ENCODE measurements at places on chromosomes 7 and 10. TPM values are rescaled to one million over a fixed set of nuclear protein-coding genes. Genes with fewer than 3 reads are reported as not detected.

GRCh38 chr10:43170491-43170890, 32.2 kb downstream of the CSGALNACT2 start:
- DNase-seq, result no peak

- DNase-seq, result no peak
Observed at GRCh38 chr7:106522696-106523095, 138.3 kb downstream of the CCDC71L start.

DNA sequence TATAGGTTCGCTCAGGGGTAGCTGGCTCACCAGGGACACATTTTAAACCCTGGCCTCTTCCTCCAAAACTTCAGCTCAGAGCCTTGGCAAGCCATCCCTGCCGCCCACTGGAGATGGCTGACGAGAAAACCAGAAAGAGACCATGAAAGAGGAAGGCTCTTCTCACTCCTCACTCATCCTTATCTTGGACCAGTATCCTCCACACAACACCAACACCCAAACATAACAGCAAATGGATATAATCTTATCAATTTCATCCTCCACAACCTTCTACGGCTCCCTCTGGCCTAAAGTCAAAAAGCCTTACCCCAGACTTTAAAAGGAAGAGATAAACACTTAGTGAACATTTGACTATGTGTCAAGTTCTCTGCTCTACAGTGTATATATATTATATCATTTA, 26.9 kb downstream of the DLG5 start:
- no peak for DNase-seq

DNA sequence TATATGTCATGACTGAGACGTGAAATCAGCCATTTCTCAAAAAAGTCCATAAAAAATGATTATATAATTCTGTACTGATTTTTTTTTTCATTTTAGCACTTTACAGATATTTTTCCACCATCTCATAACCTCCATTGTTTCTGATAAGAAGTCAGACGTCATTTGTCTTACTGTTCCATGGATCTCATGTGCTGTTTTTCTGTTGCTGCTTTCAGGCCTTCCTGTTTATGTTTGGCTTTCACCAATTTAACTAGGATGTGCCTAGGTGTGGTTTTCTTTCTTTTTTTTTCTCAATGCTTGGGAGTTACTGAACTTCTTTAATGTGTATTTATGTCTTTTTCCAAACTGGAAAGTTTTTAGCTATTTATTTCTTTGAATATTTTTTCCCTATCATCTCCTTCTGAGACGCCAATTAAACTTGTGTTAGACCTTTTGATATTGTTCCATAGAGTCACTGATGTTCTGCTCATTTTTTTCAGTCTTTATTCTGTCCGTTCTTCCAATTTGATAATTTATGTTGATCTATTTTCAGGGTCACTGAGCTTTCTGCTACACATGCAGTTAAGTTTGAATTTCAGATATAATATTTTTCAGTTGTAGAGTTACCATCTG, 43.3 kb downstream of the TAF3 start:
- DNase-seq, result no peak

DNA sequence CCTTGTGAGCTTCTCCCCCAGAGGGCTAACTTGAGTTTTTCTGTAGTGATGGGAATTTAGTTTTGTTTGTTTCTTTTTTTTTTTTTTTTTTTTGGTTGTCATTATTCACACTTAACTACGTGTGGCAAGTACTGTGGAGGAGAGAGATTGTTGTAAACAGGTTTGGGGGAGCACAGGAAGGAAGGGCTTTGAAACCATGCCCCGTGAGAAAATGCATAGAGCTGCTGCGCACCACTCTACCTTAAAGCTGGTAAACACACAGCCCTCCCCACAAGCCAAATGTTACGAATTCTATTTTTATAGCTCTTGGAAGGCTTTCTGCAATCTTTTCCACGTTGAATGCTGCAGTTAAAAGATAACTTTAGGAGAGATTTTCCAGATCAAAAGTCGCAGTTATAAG, 76.2 kb downstream of the ZNF22 start:
- no peak for DNase-seq

EPO gene
- 0.23 TPM for total RNA-seq

GRCh38 chr10:8042721-8043568, 11.5 kb upstream of the GATA3 start:
- no peak for DNase-seq

- no peak for DNase-seq
Observed at GRCh38 chr7:30462179-30462578, 16.4 kb downstream of the NOD1 start.

DNA sequence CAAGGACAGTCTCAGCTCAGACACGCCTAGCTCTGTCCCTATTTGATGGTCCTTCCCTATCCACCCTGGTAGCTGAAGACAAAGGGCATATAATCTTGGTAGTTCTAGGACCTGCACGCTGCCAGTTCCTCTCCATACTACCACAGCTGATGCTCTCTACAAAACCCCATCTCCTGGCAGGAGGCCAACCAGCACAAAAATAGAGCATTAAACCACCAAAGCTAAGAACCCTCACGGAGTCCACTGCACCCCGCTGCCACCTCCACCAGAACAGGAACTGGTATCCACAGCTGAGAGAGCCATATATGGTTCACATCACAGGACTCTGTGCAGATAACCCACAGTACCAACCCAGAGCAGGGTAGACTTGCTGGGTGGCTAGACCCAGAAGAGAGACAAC, 299.4 kb downstream of the LRRTM3 start:
- DNase-seq, result no peak

DNA sequence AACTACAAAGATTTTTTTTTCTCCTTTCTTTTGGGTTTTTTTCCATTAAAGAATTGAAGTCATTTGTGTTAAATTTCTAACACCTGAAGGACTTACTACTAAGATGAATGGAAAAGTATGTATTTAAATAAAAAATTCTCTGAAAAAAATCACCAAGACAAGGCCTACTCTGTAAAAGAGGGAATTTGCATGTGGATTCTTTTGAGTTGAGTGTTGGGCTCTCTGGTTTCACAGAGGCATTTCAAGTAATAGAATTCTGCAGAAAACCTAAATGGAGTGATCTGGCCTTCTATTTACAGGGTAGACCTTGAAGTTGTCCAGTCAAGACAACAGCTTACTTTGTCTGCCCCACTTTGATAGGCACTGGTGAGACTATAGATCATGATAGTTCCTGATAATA, 4.1 kb downstream of the LRRC17 start:
- DNase-seq, result no peak
